CD4-positive, alpha-beta T cell (primary cell): ENCODE measurements at places on chromosomes 5 and 9.

GRCh38 chr9:116209414-116210116 lies 56.0 kb downstream of the PAPPA start:
- DNase-seq: no peak

GRCh38 chr9:37262410-37262809 lies 142.0 kb downstream of the ZCCHC7 start:
- DNase-seq: no peak

DNA sequence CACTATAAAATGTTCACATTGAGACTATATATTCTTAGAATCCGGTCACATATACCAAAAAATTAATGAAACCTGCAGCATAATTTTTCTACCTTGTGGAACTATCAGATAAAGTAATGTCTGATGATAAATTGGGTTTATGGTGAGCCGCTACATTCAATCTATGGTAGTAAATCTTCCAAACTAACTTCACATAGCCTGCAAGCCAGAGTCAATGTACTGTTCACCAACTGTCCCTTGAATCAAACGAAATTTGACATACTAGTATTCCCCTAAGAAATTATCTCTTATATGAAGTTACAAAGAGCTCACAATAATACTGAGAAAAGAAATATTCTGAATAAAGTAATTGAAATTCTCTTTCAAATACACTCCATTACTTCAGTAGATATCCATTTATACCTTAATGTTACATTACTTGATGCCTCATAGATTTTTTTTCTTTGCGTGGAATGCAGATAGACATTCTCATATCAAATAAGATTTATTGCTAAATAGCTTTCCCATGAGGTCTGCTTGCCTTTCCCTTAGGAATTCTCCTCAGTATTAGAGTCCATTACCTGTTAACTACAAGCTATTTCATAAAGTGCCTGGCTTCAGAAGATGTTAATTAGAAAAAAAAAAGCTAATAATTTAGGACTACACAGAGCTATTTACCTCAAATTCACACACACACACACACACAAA lies 169.5 kb downstream of the PTPRD start:
- no peak for DNase-seq

DNA sequence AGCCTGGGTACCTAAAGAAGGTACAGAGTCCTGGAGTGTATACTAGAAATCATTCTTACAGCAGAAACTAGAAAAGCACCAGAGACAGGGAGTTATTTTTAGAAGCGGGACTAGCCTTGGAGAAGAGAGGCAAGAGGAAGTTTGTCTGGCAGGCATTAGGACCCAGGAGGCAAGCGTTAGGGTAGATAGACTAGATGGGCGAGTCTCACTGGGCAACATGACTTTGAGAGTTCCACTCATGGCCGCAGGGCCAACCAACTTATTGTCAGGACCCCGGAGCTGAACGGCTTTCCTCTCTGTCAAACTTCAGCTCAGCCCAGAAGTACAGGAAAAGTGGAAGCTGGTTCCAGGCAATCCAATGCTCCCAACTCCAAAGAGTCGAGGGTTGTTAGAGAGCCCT lies 34.1 kb upstream of the NPR3 start:
- DNase-seq: no peak

- DNase-seq: no peak
Measured at GRCh38 chr5:73939557-73939956, 313.6 kb downstream of the ARHGEF28 start.

- no peak for DNase-seq
Measured at GRCh38 chr9:5425006-5425628, 12.6 kb downstream of the PLGRKT start.

DNA sequence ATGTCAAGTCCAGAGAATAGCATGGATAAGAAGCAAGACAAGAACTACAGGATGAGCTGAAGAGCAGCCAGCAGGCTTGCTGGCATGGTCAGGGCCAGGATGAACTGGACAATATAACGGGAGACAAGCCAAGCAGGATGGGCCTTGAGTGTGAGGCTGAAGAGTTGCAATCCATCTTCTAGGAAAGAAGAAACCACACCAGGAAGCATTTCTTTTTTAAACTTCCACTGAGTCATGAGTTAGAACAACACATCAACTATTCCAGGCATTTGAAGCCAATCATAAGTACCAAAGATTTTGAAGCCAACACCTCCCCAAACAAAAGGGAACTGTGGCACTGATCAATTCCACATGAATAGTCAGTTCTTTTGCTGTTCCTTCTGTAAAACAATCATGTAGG lies 27.3 kb downstream of the SLC31A2 start:
- no peak for DNase-seq

GRCh38 chr9:15531380-15531779 lies 20.6 kb upstream of the PSIP1 start:
- no peak for DNase-seq

DNA sequence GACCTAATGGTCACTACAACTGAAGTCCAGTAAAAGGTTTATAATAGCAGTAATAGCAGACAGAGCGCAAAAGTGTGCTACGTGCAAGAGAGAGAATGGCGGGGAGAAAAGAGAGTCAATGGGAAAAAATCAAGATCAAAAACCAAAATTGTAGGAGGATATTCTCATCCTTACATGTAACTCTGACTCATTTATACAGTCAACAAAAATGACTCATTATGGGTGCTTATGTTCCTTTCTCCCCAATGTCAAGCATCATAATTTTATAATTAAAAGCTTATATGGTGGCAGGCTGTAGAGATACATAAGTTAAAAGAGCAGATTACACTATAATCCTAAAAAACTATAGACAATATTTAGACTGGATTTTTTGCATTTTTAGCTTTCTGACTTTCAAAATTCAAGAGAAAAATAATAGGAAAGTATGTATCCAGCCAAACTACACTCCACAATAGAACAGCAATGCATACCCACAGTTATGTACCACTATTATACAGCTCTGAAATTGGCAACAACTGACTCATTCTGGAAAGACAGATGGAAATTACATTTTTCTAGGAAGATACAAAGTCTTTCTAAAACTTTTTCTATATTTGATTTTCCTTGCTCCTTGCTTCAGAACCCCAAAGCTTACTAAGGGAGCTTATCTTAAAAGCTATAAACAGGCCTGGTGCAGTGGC lies 78.4 kb downstream of the PLPP1 start:
- no peak for DNase-seq

DNA sequence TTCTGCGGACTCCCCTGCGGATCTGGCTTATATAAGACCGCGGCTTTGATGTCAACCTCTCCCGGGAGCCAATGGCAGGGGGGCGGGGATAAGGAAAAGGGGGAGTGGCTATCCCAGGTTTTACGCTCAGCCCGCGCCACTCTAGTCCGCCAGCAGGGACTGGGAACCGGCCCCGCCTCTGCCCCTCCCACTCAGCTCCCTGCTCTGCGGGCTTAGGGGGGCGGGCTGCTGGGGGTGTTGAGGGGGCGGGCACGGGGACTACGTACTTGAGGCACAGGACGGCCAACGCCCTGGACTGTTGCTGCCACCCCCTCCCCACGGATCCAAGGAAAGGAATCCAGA lies at the start of gene HAND1:
Gene HAND1, minus strand, starts transcription at position 4 of the 342 bp plus-strand sequence. CDS start 219 bp downstream, outside the sequence.
- DNase-seq: no peak

DNA sequence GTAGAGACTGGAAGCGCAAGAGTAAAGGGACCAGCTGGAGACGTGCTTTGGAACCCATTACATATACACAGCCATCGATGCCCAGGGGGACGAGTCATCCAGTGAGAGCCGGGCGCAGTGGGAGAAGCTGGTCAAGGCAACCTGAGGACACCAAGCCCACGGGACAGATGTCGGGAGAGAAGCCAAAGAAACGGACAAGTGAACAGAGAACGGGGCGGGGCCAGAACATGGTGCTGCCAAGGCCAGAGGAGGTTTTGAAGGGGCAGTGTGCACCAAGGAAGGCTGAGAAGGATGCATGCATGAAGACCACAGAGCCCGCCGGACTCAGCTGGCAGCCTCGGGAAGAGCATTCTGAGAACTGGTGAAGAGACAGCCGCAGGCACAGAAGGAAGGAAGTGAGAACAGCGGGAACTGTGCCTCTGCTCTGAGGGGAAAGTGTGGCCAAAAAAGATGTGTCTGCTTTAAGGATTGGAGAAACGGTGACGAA lies 20.3 kb downstream of the CAMSAP1 start:
- DNase-seq: no peak

- DNase-seq: no peak
Measured at GRCh38 chr5:73883646-73884045, 257.6 kb downstream of the ARHGEF28 start.

- no peak for DNase-seq
Measured at GRCh38 chr9:89161221-89161620, 17.4 kb downstream of the SHC3 start.

DNA sequence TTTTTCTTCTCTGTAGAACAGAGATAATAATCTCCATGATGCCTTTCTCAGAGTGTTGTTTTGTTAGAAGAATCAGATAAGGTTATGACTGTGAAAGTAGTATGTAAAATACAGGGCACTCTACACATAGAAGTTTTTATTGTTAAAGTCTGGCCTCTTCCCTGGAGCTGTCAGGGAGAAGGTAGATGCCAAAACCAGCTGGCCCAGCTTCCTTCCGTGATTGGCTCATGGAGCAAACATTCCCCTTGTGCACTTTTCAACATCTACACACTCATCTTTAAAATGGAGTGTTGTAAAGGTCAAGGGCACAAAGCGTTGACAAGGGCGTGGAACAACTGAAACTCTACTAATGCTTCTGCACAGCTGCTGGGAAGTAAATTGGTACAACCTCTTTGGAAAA lies 7.4 kb upstream of the RNF183 start:
- DNase-seq: no peak

GRCh38 chr5:169009123-169009522 lies 291.8 kb downstream of the SLIT3 start:
- no peak for DNase-seq

- no peak for DNase-seq
Measured at GRCh38 chr5:172361566-172362238, 78.1 kb upstream of the UBTD2 start.

DNA sequence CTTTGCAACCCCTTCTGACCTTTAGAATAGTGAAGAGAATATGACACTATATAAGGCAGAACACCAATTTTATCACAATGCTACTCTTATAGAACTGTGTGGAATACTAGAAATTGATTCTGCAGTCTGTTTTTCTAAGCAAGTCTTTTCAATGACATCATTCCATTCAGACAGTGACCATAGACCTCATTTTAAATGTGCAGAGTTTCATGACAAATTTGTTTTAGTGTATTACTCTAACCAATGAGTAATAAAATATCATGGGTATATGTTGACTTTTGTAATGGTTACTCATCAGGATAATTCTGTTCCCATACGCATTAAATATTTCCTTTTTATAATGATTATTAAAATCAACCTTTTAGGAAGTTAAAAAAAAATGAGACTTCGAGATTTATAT lies 219.9 kb downstream of the COX7C start:
- DNase-seq: no peak

DNA sequence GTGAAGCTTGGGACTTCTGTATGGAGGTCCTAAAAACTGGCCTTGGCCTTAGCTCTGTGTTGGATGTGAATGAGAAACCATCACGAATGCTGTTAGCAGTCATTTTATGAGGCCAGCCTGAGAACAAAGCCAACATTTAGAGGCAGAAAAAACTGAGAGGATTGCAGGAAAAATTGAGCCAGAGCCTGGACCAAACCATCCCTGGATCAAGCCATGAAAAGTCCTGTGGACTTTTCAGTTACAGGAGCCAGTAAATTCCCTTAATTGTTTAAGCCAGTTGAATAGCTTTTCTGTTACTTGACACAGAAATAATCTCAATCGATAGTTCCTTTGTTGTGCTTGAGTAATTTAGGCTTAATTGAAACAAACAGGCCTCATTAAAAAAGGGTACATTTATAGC lies 42.6 kb upstream of the SPATA31D4 start:
- DNase-seq: no peak

DNA sequence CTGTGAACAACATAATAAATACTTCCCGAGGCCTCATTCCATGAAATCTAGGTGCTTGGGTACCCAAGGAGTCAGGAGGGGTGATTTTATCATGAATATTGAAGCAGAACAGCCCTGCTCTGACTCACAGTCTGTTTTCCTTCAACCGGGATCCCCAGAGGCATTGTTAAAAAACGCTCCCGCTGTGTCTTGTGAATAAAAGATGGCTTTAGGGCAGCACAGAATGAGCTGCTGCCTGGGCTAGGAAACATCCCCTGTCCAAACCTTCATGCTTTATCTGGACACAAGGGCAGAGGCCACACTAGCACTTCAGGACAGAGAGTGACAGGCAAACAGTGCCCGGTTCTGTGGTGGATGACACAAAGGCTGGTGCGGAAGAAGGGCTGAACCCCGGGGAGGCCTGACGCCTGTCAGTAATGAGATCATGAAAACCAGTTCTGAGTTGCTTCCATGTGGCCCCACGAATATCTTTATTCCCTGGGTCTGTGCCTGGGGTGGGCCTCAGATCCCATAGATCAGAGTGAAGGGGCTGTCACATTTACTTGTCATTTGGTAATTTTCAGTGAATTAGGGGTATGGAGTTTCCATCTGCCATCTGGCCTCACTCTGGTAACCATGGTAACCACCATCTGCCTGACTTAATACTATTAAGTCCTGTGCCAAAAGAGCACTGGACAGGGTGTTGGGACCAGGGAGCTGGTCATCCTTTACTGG lies 2.6 kb downstream of the IGFBPL1 start:
- DNase-seq: no peak

DNA sequence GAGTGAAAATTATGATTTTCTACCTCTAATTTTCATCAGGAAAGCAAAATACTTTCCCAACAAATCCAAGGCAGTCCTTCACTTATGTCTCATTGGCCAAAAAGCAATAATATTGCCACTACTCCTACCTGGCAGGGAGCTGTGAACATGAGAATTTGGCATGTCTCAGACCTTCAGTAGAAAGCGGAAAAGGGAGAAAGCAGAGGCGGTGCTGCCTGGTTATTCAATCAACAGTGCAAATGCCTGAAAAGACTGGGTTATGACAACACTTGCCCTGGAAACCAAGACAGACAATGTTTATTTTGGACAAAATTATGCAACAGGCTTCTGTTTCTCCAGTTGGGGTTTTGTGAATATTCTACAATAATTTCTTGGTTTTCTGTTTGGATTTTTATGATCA lies 194.4 kb downstream of the TAF11L14 start:
- no peak for DNase-seq
